ENCODE measurements at places on chromosomes 4 and X.

DNA sequence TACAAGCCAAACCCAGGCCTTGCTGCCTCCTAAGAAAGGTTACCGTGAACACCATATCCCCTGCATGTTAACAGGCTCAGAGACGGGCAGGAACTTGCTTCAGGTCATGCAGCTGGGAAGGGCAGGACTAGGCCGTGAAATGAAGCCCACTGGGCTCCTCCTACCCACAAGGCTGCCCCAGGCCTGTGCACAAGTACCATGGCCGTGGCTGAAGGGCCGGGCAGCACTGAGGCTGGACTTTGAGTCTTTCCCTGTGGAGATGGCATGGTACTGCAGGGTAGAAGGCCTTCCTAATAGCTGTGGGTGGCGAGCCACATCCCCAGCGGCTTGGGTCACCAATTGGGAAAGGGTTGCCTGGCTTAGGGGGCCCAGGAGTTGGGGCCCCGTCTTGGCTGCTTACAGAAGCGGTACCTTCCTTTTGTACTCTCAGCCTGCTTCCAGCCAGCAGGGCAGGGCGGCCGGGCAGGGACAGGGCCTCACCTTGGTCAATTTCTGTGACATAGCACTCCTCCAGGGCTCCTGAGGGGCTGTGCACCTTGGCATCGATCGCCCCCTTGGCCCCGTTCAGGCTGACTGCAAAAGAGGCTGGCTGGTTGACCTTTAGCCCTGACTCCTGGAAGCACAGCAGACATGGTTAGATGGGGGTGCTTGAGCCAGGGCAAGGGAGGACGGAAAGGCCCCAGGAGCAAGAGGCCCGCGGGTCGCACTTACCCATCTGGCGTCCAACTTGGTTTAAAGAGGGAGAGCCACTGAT lies 23.8 kb downstream of the FLNA start:
- no peak for DNase-seq

- no peak for DNase-seq
Observed at GRCh38 chrX:41095908-41096307, 10.7 kb downstream of the USP9X start.

DNA sequence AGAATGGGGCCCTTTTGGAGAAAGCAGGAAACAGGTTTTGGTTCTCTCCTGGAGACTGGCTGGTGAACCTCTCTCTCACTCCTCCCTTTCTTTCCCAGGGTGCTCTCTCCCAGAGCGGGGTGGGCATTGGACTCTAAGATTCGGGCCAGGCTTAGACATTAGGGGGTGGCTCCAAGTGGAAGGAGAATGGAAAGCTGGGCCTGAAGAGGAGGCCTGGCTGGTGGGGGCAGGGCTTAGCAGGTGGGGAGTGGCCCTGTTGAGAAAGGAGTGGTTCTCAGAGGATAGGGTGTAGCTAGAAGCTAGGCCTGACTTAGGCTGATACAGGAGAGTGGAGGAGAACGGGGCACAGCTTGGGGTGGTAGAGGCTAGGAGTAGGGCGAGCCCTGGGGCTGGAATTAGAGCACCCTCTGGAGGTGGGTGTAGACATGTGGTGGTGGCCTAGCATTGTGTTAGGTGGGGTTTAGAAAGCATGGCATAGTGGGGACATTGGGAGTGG lies 5.7 kb downstream of the PLP2 start:
- DNase-seq, result no peak

GRCh38 chr4:74364652-74365491 lies at the start of gene EREG:
TSS of gene EREG (plus strand) at chr4:74365145. CDS start at chr4:74365309, 164 bp downstream.
- DNase-seq, result peak; percentile 11

DNA sequence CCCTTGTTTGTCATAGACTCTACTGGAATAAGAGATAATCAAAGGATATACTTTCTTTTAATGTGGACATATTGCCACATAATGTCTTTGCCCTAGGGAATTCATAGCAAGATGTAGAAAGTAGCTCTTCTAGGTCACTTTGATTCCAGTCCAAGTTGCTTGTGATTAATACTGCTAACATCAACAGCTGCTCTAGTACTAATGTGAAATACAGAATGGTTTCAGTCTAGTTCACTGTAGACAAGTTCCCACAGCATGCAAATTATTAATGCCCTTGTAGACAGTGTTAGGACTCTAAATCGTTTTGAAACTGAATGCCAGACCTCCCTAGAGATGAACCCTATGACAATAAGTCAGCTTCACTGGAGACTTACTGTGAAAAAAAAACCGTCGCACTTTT lies 494.6 kb upstream of the ATOH1 start:
- DNase-seq, result no peak

DNA sequence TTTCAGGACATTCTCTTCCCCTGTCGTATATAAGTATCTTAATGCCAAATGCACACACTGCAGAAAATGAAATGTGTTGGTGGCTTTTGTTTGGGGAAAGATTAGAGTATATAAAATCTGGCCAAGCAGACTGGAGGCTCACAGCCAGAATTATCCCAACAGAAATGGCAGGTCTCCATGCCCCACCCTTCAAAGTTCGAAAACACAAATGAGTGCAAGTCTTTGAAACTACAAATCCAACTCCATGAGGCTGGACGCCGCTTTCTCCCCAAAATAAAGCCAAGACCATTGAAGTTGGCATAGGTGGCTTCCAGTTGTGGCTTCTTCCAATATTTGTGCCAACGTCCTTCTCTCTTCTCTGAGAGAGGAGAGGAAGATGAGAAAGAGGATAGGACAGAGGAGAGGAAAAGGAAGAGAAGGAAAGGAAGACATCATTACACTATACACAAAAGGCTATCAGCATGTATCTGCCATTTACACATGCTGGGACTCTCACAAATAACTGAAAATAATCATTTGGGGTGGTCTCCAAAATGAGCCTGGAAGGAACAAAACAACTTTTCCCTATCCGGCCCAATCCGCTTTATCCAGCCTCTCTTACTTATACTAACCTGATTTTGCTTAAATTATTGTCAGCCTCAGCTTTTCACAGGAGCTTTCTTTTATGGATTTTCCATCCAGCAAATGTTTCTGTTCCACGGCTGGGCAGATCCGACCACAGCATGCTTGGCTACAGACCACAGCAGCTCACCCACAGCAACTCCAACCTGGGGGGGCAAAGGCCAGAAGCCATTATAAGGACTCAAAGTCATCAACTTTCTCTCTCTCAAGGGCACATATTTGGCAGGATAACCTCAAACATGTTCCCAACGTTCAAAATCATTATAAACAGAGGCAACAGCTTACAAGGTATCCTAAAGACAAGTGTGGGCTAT lies 71.7 kb downstream of the APBB2 start:
- no peak for DNase-seq

DNA sequence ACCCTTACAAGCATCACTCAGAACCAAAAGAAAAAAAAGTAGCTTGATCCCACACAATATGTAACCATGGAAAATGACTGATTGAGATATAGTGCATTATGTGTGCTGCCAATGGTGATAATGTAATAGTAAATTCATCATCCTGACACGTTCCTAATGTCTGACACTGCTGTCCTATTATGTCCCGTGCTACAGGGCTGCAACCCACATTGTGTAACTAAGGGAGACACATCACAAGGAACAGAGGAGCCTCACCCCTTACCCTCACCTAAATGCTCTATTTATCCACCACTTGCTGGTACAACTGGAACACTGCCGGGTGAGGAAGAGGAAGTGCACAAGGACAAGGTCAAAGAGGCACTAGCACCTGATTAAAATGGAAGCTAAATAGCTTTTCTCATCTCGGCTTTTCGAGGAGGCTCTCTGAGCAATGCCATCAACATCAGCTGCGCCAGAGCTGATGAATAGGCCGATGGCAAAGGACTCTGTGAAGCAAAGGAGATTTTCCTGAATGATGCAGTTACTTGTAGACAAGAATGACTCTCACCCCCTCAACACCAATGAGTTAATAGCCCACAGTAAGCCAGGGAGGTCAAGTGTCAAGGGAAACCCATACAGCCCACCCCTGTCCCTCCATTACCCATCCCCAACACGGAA lies 181.6 kb downstream of the HNRNPD start:
- no peak for DNase-seq

GRCh38 chrX:154019061-154019621 lies 561 bp downstream of the IRAK1 start:
- peak; percentile 46 for DNase-seq

DNA sequence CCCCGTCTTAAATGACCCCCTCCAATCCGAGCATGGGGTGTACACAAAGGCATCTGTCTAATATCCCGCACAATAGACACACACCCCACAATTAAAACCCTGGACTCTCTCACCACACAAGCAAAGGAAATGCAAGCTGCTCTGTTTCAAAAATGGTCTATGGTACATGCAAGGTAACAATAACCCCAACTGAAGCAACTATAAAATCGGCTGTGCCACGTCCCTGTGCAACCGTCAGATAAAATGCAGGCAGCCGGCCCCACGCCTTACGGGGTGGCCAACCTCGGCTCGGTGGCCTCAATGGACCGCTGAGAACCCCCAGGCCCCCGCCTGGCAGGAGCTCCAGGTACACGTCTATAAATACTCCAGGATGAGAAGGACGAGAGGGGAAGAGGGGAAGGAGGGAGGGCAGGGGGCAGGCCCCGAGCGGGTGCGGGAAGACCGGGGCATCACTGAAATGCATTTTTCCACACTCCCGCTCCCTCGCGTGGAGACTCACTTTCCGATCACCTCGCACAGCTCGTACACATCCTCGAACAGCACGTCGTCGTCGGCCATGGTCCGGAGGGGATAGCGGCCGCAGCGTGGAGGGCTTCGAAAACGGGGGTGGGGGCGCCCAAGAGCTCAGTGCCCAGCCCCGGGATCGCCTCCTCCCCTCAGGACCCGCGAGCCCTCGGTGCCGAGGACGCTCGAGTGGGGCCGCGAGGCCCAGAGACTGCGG lies 763 bp downstream of the CASK start:
- DNase-seq, result peak; percentile 15

- DNase-seq, result no peak
Observed at GRCh38 chr4:172055046-172055445, 241.8 kb downstream of the GALNTL6 start.

GRCh38 chr4:149708513-149709130 lies 107.0 kb downstream of the IQCM start:
- no peak for DNase-seq

GRCh38 chr4:3176367-3177229 lies 72.4 kb upstream of the MSANTD1 start:
- no peak for DNase-seq

DNA sequence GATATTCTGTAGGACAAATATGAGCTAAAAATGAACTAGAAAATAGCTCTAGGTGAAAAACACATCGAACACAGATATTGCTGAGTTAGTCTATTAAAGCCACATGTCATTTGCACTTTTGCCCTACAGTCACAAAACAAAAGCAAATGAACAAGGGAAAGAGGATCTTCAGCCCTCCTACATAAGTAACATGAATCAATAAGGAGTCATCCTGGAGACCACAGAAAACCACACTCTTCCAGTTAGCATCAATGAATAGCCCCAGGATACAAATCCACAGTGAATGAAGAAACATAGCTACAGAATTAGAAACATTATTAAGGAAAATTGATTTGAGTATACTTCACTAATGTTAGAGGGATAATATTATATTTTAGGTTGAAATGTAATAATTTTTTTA lies 311.4 kb downstream of the MAPK10 start:
- DNase-seq, result no peak

DNA sequence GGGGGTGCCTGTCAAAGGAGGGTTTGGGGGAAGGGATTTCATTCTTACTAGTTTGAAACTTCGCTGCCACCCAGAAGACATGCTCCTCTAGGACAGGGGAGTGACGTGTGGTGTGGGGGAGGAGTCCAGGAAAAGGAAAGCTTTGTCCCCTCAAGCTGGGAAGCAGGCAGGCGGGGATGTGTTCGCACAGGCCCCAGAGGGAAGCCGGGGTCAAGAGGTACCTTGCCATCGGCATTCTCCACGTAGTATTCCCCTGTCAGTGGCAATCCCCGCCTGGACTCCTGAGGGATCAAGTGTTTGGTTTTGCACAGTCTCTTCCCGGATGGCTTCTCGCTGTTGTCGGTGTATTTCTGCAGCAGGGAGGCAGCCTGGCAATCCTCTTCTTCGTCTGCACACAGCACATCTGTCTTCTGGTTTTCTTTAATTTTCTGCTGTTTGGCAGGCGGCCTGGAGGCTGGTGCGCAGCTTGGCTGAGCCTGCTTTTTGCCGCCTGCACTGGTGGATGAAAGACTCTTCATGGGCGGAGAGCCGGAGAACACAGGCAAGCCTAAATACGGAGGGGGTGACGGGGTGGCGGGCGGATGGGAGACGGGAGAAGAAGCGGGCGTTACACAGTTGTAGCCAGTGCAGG lies 35.1 kb downstream of the BCOR start:
- DNase-seq, result no peak

GRCh38 chr4:54588404-54588803 lies 69.4 kb upstream of the KIT start:
- DNase-seq, result no peak

DNA sequence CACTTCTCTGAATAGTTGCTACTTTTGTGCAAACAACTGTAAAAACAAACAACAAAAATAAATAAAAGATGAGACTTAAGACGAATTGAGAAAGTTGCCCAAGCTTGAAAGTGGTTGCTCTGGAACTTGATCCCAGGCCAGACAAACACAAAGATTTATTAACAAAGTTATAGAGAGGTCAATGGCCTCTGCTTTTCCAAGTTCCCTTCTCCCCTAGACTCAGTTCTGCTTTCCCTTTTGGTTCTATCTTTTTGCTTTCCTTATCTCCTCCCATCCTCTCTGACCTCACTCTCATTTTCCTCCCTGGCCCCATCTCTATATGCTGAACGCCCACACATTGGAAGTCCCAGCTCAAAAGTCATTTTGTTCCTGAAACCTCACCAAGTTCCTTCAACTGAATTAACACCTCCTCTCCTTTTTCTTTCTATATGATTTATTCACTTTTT lies 82.7 kb downstream of the MXRA5 start:
- DNase-seq, result no peak

DNA sequence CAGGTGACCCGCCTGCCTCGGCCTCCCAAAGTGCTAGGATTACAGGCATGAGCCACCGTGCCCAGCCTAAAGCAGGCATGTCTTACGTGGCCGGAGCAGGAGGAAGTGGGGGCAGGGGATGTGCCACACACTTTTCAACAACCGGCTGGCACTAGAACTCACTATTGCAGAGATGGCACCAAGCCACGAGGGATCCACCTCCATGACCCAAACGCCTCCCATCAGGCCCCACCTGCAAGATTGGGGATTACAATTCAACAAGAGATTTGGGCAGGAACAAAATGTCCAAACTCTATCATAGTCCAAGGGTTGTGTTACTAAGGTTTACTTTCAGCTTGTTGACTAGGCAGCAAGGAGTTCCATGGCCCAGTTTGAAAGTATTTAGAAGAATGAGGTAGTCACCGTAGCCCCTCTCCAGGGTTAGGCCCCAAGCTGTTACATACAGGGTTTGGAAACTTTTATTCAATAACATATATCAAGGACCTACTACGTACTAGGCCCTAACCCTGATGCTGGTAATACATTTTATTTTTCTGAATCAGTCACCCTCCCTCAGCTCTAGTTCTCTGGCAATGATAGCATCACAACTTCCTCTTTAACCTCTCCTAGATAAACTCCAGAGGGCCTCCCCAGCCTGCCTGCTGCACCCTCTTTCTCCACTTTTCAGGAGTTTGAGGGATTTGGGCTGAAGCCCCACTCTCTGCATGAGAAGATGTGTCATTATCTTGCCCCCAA lies 18.0 kb upstream of the TBC1D14 start:
- DNase-seq, result no peak
